CD8-positive, alpha-beta memory T cell (primary cell): ENCODE measurements at places on chromosomes 5 and 9. TPM values are rescaled to one million over a fixed set of nuclear protein-coding genes. Genes with fewer than 3 reads are reported as not detected.

The ATP6V0E1 gene
- polyA plus RNA-seq, result 468 TPM

The KCNMB1 gene
- polyA plus RNA-seq, result not detected

The ORM1 gene
- not detected for polyA plus RNA-seq

The PDLIM4 gene
- not detected for polyA plus RNA-seq

The KYAT1 gene
- 8.8 TPM for polyA plus RNA-seq

The WWC1 gene
- polyA plus RNA-seq, result 0.52 TPM

The CA9 gene
- not detected for polyA plus RNA-seq
